ENCODE measurements at places on chromosomes 4 and X.

DNA sequence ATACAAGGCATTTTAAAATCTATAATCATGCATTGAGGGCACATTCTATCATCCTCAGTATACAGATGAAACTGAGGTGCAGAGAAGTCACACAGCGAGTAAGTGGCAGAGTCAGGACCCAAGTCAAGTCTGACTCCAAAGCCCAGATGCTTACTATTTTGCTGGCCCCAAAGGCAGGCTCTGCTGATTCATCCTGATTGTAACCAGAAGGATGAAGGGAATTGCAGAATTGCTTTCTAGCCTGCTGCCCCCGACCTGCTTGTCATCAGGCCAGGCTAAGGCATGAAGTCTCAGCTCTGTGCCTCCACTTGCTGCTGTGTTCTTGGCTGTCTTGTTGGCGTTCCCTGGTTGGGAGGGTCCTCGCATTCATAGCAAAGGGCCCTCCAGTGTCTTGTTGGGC is 62.7 kb downstream of the SLC9A6 start:
- H3K36me3 ChIP-seq = no peaks in the 10 kb centered on the region
- no peak overlapping the region for H3K4me3 ChIP-seq

DNA sequence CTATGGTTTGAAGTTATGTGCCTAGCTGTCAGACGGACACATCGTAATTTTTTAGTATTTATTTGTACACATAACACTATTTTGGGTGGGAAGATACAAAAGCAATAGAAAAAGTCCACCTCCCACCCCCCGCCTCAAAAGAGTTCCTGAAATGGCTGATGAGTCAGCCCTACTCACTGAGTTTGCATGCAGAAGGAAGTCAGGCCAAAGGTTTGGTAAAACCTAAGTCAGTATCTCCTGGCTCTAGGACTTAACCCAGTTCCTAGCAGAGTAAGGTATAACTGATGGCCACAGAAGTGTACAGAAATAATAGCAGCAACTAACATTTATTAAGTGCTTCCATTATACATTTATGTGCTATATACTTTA is 2.9 kb upstream of the KLHL2 start:
- DNase-seq = no peak
- H3K27ac ChIP-seq = no peak overlapping the region
- no peak overlapping the region for H3K4me3 ChIP-seq
- peaks cover 31% of the 10 kb centered on the region for H3K27me3 ChIP-seq
- H3K36me3 ChIP-seq = no peaks in the 10 kb centered on the region

GRCh38 chr4:39263895-39264294 is 81.6 kb downstream of the WDR19 start:
- H3K4me3 ChIP-seq = no peak overlapping the region
- H3K4me1 ChIP-seq = no peaks in the 10 kb centered on the region
- no peaks in the 10 kb centered on the region for H3K27me3 ChIP-seq
- DNase-seq = no peak
- H3K36me3 ChIP-seq = no peaks in the 10 kb centered on the region

DNA sequence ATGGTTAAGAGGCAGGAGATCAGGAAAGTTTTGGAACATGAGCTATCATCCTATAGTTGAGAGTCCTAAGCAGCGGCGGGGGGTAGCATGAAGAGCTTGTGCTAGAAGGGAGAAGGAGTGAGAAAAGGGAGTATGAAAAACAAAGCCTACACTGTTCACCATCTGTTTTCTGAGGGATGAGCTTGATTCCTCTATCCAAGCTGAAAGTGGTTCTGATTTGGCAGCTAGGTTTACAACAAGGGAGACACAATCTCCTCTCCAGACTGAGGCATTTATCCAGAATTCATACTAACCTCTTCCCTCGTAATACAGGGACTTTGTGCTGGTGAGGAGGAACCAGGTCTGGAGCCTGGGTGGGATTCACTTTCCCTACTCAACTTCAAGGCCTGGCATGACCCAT is 23.5 kb downstream of the TSC22D3 start:
- H3K4me3 ChIP-seq = no peak overlapping the region
- H3K36me3 ChIP-seq = no peaks in the 10 kb centered on the region
- no peaks in the 10 kb centered on the region for H3K27me3 ChIP-seq
- no peak for DNase-seq
- H3K4me1 ChIP-seq = peaks cover 13% of the 10 kb centered on the region
- H3K27ac ChIP-seq = no peak overlapping the region

DNA sequence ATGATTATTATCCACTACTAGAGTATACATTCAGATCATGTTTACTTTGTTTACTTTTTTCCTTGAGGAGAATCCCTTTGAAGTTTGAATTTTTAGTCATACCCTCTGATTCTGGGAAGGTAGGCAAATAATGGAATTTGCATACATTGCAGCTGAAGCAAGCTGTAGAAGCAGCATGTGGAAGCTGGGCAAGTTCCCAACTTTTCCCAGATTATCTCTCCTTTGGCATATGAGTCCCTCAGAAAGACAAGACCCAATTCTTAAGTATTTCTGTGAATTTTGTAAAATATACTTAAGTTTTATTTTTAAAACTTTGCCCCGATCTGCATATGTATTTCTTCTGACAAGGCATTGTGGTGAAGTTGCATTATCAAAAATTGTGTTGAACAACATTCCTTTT is 94.9 kb downstream of the CNKSR2 start:
- H3K4me3 ChIP-seq = no peak overlapping the region
- no peak overlapping the region for H3K27ac ChIP-seq
- DNase-seq = no peak
- no peaks in the 10 kb centered on the region for H3K27me3 ChIP-seq

- no peak overlapping the region for H3K27ac ChIP-seq
- H3K4me1 ChIP-seq = peaks cover 2% of the 10 kb centered on the region
- no peaks in the 10 kb centered on the region for H3K36me3 ChIP-seq
- H3K27me3 ChIP-seq = no peaks in the 10 kb centered on the region
Observed at GRCh38 chr4:106481801-106482200, 113.2 kb upstream of the GIMD1 start.

DNA sequence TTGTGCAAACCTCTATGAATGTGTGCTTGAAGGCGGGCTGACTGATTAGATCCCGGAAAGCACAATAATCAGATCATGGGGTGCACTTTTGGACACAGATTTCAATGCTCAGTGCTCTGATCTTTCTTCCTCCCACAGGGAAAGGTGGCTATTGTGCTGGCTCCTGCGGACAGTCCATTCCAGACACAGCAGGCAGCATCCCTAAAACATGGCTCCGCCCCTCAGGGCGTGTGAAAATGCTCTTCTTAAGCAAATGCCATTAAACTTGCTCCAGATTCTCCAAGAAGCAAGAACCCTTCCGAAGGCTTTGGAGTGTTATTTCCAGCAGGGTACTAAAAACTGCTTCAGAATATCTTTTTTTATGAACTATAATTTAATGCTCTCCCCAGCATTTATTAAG is 100.0 kb downstream of the SLC2A9 start:
- no peaks in the 10 kb centered on the region for H3K36me3 ChIP-seq
- H3K27ac ChIP-seq = no peak overlapping the region
- DNase-seq = peak; percentile 75
- no peak overlapping the region for H3K4me3 ChIP-seq

GRCh38 chr4:155900381-155900780 is 3.1 kb upstream of the TDO2 start:
- DNase-seq = peak; percentile 24
- no peak overlapping the region for H3K4me3 ChIP-seq
- peaks cover 22% of the 10 kb centered on the region for H3K4me1 ChIP-seq
- H3K27ac ChIP-seq = peak overlapping the region; percentile 40

- H3K4me1 ChIP-seq = peaks cover 13% of the 10 kb centered on the region
- no peak overlapping the region for H3K4me3 ChIP-seq
- no peak for DNase-seq
- no peak overlapping the region for H3K27ac ChIP-seq
- H3K36me3 ChIP-seq = no peaks in the 10 kb centered on the region
Observed at GRCh38 chr4:122636697-122637096, 15.8 kb upstream of the IL21 start.

- H3K4me3 ChIP-seq = no peak overlapping the region
- no peak overlapping the region for H3K27ac ChIP-seq
- no peak for DNase-seq
- no peaks in the 10 kb centered on the region for H3K4me1 ChIP-seq
- no peaks in the 10 kb centered on the region for H3K36me3 ChIP-seq
Observed at GRCh38 chrX:15619053-15619755, 18.4 kb upstream of the ACE2 start.

GRCh38 chr4:71231129-71232055 is 107.4 kb upstream of the SLC4A4 start:
- H3K4me3 ChIP-seq = no peak overlapping the region
- peak; percentile 16 for DNase-seq
- H3K4me1 ChIP-seq = peaks cover 13% of the 10 kb centered on the region
- no peak overlapping the region for H3K27ac ChIP-seq

- no peak overlapping the region for H3K4me3 ChIP-seq
- no peak for DNase-seq
- H3K27ac ChIP-seq = no peak overlapping the region
- no peaks in the 10 kb centered on the region for H3K36me3 ChIP-seq
- no peaks in the 10 kb centered on the region for H3K4me1 ChIP-seq
Observed at GRCh38 chr4:31194823-31195222, 474.7 kb downstream of the PCDH7 start.

DNA sequence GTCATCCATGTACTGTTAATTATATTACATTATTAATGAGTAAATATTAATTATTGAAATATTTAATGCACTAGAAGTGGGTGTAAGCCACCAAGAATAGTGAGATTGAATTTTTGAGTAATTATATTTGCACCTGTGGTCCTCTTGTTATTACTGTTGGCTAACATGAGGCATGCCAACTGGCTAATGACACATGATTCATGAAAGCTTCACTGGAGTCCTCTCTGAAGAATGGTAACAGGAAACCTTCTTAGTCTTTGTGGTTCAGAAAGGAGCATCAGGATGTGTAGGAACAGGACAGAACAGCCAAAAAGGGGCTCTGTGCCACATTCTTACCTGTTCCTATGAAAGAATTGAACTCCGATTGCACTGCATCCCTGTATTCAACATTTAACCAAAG is 65.2 kb downstream of the SLC4A4 start:
- H3K27ac ChIP-seq = no peak overlapping the region
- no peak for DNase-seq
- H3K4me1 ChIP-seq = no peaks in the 10 kb centered on the region
- no peaks in the 10 kb centered on the region for H3K27me3 ChIP-seq
- no peak overlapping the region for H3K4me3 ChIP-seq

DNA sequence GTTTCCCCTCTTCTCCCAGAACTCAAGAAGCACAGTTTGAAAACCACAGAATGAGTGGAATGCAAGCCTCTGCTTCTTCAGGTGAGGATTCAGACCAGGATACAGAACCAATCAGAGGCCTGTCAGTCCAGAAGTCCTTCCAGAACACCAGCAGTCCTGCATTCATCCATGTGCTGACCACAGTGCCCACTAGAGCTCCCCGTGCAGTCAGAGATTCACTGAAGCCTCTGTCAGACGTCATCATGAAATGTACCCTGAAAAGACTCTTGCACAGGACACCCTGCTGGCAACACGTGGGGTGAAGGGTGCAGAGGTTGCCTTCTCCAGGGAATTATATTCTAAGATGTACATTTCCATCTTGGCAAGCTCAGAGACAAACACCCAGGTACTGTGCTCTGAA is 75.9 kb upstream of the LSM6 start:
- no peaks in the 10 kb centered on the region for H3K27me3 ChIP-seq
- H3K4me3 ChIP-seq = no peak overlapping the region
- H3K4me1 ChIP-seq = no peaks in the 10 kb centered on the region
- DNase-seq = no peak
- H3K27ac ChIP-seq = no peak overlapping the region

GRCh38 chr4:37792241-37792640 is 34.2 kb upstream of the PGM2 start:
- DNase-seq = no peak
- no peak overlapping the region for H3K27ac ChIP-seq
- no peak overlapping the region for H3K4me3 ChIP-seq
- 0 out of 2 replicates have a peak, but pooled peaks cover 3% of the 10 kb centered on the region for H3K36me3 ChIP-seq
- no peaks in the 10 kb centered on the region for H3K27me3 ChIP-seq

- H3K4me1 ChIP-seq = no peaks in the 10 kb centered on the region
- no peaks in the 10 kb centered on the region for H3K36me3 ChIP-seq
- DNase-seq = no peak
- no peak overlapping the region for H3K4me3 ChIP-seq
- H3K27ac ChIP-seq = no peak overlapping the region
Observed at GRCh38 chr4:16573739-16574138, 324.7 kb downstream of the LDB2 start.

DNA sequence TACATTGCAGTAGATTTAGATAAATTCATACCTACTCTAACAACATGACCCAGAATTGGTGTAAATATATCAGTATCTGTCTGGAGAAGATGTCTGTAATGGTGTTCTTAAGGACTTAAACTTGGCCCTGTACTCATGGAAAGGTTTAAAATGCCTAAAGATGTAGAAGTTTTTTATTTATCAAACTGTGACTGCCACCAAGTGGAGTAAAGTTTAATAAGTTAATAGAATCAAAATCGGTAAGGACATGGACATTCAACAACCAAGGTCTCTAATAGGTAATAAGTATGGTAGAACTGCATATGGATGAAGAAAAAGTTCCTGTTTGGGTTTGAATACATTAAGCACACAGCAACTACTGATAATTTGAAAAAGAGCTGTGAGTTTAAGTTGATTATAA is 474.0 kb upstream of the NDST3 start:
- no peaks in the 10 kb centered on the region for H3K36me3 ChIP-seq
- no peaks in the 10 kb centered on the region for H3K4me1 ChIP-seq
- H3K4me3 ChIP-seq = no peak overlapping the region
- peak; percentile 4 for DNase-seq

DNA sequence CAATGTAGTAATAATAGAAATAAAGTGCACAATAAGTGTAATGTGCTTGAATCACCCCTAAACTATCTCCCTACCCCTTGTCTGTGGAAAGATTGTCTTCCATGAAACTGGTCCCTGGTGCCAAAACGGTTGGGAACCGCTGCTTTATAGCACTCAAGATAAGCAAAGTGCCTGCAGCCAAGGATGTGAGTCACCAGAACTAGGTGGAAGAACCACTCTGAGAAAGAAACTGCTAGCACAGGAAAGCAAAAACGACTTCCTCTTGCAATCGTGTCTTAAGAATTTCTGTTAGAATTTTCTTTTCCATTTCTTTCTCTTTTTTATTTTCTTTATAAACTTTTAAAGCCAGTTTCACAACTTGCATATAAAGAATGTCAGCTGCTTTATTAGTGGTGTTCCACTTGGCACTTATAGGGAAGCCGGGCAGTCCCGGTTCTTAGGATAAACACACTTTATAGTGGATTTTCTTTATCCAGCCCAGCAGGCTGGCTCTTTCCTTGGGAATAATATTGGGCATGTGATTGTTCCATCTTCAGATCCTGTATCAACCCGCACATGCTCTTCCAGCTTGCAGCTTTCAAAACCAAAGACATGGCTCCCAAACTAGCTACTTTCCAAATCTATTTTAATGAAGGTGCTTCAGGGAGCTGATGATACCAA is 32.3 kb upstream of the CXCL8 start:
- no peaks in the 10 kb centered on the region for H3K36me3 ChIP-seq
- H3K27ac ChIP-seq = no peak overlapping the region
- DNase-seq = no peak
- H3K27me3 ChIP-seq = no peaks in the 10 kb centered on the region
- no peak overlapping the region for H3K4me3 ChIP-seq

DNA sequence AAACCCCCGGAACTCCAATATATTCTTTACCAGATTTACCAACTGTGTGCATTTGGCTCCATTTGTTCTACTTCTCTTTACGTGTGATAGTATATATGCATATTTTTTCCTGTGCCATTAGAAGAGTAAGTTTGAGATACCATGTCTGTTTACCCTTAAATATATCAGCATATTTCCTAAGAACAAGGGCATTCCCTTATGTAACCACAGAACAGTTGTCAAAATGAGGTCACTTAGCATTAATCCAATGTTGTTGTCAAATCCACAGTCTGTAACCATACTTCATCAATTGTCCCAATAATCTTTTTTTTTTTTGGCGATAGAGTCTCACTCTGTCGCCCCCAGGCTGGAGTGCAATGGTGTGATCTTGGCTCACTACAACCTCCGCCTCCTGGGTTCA is 55.2 kb downstream of the TBC1D14 start:
- H3K27ac ChIP-seq = no peak overlapping the region
- H3K4me1 ChIP-seq = peaks cover 13% of the 10 kb centered on the region
- H3K36me3 ChIP-seq = no peaks in the 10 kb centered on the region
- no peaks in the 10 kb centered on the region for H3K27me3 ChIP-seq
- no peak for DNase-seq
- H3K4me3 ChIP-seq = no peak overlapping the region
